ENCODE measurements at places on chromosomes 5 and 9.

DNA sequence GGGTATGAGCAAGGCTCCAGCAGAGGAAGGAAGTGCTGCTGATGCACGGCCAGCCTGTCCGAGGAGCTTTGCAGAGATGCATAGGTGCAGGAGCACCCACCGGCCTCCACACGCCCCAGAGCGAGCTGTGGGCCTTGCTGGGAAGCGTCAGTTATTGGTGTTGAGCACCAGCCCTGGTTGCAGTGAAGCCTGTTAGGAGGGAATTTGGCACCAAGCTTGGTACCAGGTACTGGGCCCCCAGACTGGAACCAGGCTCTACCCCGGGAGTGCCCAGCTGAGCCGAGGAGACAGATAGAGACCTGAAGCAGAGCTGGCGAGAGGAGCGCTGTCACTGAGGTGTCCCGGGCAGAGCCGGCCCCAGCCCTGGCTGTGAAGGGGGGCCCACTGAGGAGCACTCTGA is 5.2 kb downstream of the TCF7 start:
- DNase-seq: no peak

GRCh38 chr5:87278590-87279100 is 11.0 kb downstream of the RASA1 start:
- DNase-seq: no peak

DNA sequence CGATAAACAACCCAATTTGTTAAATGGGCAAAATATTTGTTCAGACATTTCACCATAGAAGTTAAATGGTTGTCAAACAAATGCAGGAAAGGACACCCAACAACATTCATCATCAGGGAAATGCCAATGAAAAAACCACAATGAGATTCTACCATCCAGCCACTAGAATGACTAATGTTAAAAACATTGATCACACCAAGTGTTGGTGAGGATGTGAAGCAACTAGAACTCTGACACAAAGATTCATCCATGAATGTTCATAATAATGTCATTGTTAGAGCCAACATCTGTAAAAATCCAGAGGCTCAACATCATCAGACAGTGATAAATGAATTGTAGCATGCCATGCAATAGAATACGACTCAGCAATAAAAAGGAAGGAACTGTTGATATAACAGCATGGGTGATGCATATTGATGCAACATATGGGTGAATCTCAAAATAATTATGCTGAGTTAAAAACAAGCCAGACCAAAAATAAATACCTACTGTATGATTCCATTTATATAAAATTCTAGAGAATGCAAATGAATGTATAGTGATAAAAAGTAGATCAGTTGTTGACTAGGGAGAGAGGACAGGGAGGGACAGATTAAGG is 55.9 kb upstream of the UNC5A start:
- DNase-seq: no peak

GRCh38 chr5:52997424-52997823 is 8.3 kb downstream of the ITGA2 start:
- DNase-seq: no peak

All from CMK (cell line).